Effector memory CD4-positive, alpha-beta T cell (primary cell): ENCODE measurements at places on chromosomes 1 and 21.

DNA sequence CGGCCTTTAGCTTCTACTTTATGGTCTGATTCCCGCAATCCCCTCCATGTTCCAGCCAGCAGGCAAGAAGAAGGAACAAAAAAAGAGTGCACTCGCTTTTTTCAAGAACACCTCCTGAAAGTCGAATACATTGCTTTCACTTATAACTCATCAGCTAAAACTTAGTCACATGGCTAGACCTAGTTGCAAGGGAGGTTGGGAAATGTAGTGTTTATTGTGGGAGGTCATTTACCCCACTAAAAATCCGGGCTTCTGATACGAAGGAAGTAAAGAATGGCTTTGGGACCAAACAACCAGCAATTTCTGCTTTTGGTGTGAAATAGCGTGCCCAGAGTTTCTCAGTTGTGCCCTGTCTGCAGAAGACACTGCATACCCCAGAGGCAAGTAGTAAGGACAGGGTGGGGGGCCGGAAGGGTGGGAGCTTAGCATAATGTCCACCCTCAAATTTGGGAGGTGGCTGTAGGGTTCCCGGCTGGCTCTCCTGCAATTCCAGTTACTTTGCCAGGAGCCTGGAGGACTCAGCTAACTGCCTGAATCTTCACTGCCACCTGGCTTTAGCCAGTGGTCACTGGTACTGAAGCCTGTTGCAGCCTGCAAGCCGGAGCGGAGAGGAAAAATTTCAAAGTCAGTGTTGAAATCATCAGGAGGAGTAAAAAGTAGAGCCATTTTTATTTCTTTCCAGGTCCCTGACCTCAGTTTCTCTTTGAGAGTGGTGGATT, 57.7 kb upstream of the F3 start:
- DNase-seq = no peak

GRCh38 chr1:109781806-109782205, 18.1 kb upstream of the EPS8L3 start:
- no peak for DNase-seq

DNA sequence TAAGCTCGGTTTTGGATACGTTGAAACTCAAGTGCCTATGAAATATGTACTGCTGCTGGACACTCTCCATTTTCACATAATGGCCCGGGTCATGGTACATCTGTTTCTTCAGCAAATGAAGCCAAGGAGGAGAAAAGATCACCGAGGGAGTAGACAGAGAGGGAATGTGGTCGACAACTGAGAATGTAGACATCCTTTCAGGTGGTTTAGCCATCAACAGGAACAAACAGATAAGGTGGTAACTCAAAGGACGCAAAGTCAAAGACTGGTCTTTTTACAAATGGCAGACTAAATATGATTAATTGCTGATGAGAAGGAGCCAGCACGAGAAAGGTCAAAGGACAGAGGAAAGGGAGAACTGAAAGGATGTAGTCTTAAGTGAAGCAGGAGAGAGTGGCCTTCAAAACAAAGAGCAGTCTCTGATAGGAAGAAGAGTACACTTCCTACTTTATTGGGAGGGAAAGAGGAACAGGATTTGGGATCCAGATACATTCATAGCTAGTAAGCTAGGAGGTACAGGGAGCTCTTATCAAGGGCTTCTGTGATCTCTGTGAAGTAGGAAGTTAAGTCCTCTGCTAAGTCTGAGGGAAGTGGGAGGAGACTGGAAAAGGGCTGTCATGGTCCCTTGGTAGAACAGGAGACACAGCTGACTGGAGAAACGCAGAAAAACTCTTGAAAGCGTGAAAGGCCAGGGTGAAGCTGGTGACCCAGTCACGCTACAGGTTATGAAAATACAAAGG, 28.3 kb downstream of the NUP133 start:
- DNase-seq = no peak

DNA sequence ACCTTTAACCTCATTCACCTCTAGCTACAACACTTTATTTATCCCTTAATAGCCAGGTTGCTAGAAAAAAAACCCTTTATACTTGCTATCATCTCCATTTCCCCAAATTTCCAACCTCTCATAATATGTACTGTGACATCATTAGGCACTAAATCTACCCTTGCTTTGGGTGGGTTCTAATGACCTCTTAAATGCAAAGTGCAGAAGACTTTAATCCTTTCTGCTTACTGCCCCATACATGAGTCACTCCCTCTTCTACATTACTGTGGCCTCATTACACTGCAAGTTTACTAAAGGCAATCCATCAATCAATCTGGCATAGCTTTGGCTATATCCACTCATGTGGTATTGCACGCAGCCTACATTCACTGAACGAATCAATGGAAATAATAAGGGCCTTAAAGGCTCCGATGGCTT, 353.3 kb downstream of the SMYD3 start:
- DNase-seq = no peak

- no peak for DNase-seq
Measured at GRCh38 chr1:7422561-7422960, 348.5 kb upstream of the VAMP3 start.

- no peak for DNase-seq
Measured at GRCh38 chr1:161330346-161330745, 16.2 kb downstream of the SDHC start.

- no peak for DNase-seq
Measured at GRCh38 chr1:172146141-172146850, 274.2 kb upstream of the C1orf105 start.

DNA sequence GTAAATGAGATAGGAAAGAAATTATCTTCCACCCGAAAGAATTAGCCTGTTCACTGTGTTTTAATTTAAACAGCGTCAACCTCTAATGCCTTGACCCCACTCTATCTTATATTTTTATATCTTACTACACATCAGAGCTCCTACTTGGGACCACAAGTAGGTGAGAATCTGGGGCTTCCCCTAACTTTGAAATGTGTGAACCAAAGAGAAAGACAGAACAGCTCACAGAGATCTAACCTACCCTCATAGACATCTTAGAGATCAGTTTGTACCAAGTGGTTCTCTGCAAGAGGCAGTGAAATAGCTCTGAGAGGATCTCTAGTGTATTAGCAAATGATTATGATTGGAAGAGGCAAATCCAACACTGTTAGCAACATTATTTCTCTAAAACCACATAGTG, 31.0 kb upstream of the IFI16 start:
- DNase-seq = no peak
